Lower leg skin (tissue), 4 donors: ENCODE measurements at places on chromosomes 2 and 18. TPM values are rescaled to one million over a fixed set of nuclear protein-coding genes. Genes with fewer than 3 reads are reported as not detected.

DNA sequence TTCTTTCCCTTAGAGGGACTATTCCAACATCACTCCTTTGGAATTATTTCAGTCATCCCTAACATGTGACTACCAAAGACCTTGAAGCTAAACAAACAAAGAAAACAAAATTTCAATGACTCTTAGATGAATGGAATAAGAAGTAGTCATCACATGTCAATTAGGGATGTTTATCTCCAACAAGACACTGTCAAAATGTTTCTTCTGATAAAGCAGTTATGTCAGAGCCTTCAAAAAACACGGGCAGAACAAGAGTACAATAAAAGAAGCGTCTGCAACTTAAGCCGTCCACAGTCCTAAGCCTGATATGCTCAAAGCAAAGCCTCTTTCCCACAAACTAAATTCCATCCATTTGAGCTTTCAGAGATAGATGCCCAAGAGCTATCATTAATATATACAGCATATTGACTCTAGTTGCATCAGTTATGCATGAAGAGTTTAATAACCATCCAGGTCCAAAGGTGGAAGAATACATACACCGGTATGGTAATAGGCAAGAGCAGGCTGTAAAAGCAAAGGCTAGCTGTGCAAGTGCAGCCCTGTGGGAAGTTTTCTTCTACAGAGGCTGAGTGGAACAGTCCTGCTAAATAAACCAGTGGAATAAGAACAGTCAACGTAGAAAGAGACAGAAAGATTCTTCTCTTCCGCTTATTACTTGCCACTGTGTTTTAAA is 98.1 kb downstream of the ICA1L start:
- no peak for DNase-seq

NFATC1 gene
- 22.4 TPM for total RNA-seq

- peak; percentile 54 for DNase-seq
Measured at GRCh38 chr2:31231571-31232302, 2.2 kb upstream of the EHD3 start.

LOXL3 gene
- 2.5 TPM for total RNA-seq

GRCh38 chr2:234267534-234267933 is 217.0 kb downstream of the SPP2 start:
- no peak for DNase-seq

CREG2 gene
- not detected for total RNA-seq

FAP gene
- total RNA-seq, result 1.7 TPM

- no peak for DNase-seq
Measured at GRCh38 chr18:57798713-57799373, 4.3 kb downstream of the ATP8B1 start.

DNA sequence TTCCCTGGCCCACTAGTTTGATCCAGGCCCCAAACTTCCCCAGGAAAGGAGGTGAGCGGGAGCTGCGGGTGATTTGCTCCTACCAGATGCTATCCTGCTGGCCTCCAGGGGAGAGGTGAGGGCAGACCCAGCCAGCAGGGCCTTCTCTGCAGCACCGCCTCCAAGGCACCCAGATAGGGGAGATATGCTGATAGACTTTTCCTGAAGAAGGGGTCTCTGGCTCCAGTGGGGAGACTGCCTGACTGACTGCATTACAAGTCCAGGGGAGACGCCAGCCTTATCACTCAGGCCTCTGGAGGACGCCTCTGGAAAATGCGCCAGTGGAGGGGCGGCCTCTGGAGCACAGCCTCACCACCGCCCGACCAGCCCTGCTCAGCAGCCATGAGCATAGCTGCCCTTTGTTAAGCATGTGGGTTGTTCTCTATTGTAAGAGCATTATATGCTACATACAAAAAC is 60.6 kb upstream of the SMAD7 start:
- peak; percentile 84 for DNase-seq

IL36B gene
- total RNA-seq, result 11.9 TPM

LRP1B gene
- total RNA-seq, result 1.6 TPM

TMEFF2 gene
- 0.46 TPM for total RNA-seq

RBM43 gene
- total RNA-seq, result 4.0 TPM

DNA sequence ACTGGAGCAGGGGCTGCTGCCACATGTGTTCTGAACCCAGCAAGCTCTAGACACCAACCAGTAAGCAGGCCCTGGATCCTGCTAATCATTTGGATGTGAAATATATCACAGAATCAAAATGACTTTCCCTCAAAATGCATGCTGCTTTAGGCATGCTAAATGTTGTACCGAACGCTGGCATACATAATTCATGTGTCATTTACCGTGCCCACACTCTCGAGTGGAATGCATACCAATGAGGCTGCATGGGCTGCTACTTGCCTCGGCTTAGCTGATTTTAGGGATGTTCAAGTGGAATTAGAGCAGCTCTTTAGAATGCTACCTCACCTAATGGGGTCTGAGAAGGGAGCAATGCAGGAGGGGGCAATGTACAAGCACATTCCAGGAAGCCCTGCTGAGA is 509.6 kb upstream of the RAB6C start:
- no peak for DNase-seq

DNA sequence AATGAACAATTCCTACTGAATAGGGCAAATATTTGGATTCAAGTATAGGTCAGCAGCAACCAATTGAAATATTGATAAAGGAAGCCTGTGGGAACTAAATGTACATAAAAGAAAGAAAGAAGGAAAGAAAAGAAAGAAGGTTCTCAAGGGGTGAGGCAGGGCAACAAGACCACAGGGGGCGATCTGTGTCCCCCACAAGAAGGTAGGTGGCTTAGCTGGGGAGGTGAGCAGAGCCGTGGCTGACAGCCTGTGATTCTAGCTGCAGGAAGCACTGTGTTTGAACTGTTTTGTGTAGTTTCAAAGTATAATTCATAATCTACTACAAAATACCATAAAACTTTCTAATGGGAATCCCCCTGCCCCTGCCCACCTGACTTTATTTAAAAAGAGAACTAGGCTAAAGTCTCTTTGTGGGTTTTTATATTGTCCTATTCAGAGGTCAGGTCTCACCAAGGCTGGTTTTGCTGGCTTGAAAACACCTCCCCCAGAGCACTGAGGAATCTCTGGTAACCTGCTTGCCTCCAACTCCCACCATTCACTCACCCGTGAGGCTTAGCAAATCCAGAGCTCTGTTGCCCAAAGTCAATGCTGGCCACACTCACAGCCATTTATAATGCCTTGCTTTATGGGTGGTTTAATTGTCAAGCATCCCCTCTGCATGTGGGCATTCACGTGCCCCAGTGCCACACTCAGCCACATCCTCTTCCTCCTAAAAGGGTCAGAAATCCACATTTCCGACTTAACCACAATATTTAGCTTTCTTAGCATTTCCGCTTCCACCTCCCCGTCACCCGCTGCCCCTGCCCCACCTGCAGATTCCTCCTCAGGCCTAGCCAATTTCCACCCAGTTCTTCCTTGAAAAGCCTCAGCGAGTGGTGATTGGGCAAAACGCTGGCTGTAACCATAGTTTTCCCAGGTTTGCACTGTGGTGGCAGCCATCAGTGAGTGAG is 36.4 kb upstream of the LMAN1 start:
- no peak for DNase-seq

DNA sequence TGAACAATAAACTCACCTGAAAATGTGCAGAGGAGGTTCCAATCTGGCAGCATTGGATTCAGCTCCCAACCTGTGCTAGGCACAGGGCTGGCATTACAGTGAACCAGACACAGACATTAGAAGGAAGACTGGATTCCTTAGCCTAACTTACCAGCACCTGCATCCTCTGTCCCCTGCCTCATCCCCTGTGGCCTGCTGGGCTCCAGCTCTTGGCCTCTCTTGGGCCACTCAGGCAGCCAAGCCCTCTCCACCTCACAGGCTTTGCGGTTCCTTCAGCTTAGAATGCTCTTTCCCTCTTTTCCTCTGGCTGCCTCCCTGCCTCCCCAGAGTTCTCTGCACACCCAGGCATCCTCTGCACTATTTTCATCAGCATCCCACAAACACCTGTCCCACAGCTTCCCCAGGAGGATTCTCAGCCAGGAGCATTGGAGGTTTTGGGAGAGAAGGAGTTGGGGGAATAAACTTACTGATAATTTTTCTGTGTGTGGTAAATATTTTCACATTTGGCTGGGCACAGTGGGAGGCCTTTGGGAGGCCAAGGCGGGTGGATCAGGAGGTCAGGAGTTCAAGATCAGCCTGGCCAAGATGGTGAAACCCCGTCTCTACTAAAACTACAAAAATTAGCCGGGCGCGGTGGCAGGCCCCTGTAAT is 132.0 kb downstream of the INHBB start:
- DNase-seq, result peak; percentile 77

DNA sequence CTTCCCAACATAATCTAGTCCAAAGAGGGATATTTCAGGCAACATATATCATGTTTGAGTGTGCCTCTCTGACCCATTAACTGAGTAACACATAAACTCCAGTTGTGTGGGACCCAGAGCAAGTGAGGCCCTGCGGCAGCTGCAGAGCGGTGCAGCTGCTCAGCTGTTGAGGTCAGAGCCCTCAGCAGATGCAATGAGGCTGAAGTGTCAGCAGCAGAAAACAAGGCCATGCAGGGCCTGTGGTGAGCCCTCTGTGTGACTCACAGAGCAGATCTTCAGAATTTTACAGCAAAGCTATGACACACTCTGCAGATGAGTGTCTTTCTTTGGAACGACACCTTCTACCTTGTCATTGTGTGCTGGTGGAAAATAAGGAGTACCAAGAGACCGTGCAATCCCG is 168.5 kb downstream of the CBLN2 start:
- DNase-seq, result no peak

KCNG2 gene
- 0.84 TPM for total RNA-seq

PLGLB1 gene
- 0.46 TPM for total RNA-seq

DNA sequence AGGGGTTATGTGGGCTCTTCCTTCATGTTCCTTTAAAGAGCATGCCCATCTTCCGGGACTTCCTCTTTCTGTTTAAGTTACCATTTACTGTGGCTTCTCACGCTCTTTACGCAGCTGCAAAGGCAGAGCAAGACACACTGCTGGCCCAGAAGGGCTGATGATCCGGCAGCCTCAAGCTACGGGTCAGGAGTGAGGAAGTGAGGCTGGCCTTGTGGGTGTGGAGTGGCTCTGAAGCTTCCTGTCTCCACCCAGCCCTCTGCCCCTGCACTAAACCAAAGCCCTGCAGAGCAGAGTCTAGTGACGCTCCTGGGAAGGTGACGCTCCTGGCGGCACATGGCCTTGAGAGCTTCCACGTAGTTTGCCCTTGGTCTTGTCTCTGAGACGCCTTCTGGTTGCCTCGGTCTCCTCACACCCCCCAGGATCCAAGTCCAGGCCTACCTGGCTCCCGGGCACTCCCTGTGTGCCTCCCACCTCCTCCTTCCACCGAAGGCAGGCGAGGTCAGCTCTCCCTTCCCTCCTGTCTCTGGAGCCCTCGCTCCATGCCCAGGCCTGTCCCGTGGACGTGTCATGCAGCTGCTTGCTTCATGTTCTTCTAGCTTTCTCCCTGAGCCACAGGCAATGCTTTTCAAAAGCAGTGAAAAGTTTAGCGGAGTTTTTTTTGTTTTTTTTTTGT is 50.3 kb downstream of the ARL4C start:
- peak; percentile 78 for DNase-seq

SERPINB10 gene
- 0.15 TPM for total RNA-seq

GRCh38 chr2:194363878-194364277 is 1293.1 kb upstream of the SLC39A10 start:
- no peak for DNase-seq

DNA sequence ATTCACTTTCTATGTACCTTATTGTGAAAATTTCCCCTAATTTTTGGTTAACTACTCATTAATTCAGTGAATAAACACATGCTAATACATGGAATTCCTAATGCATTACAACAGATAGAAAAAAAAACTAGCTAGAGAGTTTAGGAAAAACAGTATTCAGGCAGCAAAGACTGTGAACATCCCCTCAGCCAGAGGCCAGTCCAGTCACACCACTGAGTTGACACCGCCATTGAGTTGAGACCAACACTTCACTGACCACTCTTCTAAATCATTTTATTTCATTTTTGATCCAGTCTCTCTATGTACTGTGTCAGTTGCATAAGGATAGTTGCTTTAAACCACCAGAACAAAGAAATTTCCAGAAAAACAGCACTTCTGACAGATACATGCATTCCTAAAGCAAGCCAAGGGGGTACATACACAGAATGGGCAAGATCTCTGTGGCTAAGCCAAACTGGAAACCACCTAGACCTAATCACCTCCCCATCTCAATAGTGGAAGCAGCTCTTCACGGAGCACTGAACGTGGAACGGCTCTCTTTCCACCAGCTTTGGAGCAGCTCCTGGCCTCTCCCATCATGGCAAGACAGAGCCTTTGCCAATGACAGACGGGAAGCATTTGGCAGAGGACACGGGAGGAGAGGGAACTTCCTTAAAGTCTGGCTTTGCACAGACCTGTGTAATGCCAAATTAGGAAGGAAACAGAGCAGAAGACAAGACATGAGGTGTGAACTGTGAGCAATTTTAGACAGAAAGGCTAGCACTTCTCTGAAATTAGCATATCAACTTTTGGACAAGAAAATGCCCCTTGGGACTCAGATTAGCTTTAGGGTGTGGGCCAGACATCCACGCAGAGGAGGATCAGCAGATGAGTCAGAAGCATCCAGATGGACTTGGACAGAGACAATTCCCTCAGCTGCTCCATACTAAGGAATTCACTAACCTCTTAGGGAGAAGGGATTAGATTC is 36.4 kb downstream of the CACNB4 start:
- peak; percentile 89 for DNase-seq

DNA sequence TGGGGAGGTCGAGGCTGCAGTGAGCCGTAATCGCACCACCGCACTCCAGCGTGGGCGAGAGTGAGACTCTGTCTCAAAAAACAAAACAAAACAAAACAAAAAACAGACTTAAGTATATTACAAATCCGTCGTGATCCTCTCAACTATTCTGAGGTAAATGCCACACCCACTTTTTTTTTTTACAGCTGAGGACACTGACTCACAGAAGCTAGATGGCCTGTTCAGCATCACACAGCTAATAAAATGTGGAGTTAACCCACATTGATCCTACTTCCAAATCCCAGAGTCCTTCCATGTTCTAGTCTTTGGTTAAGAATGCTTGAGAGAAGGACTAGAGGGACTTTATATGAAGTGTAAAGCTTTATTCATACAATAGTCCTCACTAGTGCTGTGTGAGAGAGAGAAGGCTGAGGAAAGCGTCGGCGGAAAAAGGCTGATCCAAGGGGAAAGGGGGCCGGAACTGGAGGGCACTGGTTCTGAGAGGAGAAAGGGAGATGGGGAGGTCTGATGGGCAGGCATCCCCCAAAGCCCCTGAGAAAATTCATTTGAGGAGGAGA is 627 bp downstream of the RNF25 start:
- no peak for DNase-seq

- DNase-seq, result no peak
Measured at GRCh38 chr2:217887841-217888701, 114.7 kb downstream of the TNS1 start.

- no peak for DNase-seq
Measured at GRCh38 chr2:231222318-231223000, 24.0 kb downstream of the ARMC9 start.

- peak; percentile 77 for DNase-seq
Measured at GRCh38 chr2:9315280-9315847, 108.0 kb downstream of the ITGB1BP1 start.
